ENCODE measurements at places on chromosomes 6 and 20. TPM values are rescaled to one million over a fixed set of nuclear protein-coding genes. Genes with fewer than 3 reads are reported as not detected.

- DNase-seq: no peak
These were observed 165.6 kb upstream of the LAMP5 start for GRCh38 chr20:9348747-9349146.

DNA sequence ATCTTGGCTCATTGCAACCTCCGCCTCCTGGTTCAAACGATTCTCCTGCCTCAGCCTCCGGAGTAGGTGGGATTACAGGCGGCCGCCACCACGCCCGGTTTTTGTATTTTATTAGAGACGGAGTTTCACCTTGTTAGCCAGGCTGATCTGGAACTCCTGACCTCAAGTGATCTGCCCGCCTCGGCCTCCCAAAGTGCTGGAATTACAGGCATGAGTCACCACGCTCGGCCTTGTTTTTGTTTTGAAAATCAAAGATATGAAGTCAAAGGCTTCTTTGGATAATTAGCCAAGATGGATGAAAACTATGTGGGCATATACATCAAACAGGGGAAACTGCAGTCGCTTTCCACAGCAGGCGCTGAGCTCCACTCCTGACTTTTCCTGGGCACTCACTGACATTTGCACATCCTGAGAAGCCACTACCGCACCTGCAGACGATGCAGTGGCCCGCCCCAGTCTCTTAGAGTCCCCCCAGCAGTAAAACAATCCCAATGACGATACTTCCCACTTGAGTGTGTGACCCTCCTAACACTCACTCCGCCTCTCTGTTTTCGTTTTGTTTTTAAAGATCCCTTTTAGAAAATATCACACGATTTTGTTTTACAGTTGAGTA lies 44.1 kb downstream of the GJA1 start:
- DNase-seq: no peak

GRCh38 chr6:19736066-19736465 lies 101.1 kb upstream of the ID4 start:
- DNase-seq: no peak

DNA sequence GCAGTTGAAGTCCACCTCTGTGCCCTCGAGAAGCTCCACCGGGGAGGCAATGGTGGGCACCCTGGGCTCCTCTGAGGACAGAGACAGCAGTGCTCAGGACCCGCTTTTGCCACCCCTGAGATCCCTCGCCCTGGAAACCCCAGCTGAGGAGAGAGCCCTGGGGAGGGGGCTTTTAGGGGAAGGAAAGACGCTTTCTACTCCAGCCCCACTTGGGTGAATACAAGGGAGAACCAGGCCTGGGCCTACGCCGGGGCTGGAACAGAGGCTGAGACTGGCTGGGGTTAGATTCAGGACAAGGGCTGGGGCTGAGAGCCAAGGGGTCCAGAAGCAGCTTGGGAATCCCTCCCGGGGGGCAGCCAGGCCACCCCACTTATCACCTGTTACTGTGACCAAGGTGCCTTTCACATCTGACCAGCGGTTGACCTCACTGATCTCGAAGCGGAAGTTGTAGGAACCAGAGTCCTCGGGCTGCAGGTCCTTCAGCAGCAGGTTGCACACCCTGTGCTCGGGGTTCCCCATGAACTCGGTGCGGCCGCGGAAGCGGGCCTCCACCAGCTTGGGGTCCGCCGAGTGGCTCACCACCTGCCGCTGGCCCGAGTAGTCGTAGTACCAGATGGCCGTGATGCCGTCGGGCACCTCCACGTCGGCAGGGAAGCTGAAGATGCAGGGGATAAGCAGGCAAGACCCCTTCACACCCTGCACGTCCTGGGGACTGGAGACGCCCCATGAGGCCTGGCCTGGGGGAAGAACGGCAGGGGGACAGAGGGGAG lies 6.2 kb downstream of the SIGLEC1 start:
- no peak for DNase-seq

- peak; percentile 21 for DNase-seq
These were observed 33.3 kb downstream of the GABRR2 start for GRCh38 chr6:89281779-89282246.

DNA sequence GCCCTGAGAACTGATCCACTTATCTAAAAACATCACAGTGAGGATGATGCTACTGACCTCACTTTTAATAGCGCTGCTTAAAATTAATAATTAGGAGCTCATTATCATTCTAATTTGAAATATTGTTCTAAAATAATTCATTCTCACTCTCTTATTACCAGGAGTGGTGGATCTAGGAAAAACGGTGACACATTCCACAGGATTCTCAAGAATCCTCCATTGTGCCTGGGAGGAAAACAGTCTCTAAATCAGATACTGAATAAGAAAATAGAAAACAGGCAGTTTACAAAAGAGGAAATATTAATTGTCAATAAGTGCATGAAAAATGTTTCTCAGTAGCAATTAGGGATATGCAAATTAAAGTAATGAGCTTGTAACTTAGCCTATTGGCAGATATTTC lies 187.4 kb downstream of the TENT5A start:
- DNase-seq: no peak

- peak; percentile 14 for DNase-seq
These were observed 387.1 kb upstream of the AGPAT4 start for GRCh38 chr6:161660666-161661571.

DNA sequence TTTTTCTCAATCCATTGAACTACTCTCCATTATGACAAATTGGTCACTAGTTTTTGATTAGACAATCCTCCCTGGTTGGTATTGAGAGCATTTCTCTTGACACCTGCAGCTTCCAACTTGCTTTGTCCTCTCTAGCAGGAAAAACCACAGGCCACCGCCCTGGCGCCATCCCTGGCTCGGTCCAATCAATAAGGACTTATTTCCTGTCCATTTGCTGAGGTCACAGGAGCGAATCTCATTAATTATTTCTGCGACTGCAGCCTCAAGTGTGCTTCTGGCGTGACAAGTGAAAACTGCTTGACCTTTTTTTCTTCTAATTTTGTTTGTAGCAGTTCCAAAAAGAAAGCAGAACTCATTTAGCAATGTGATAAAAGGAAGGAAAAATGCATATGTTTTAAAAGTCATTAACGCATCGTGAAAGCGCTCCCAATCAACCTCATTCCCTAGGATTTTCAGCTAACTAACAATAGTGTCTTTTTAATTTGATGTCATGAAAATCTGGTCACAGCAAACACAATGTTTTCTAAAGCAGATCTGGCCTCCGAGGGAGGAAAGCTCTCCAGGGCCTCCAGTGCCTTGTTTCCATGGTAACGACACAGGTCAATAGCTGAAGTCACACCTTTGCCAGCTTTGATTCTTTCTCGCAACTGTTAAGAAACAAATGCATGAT lies 39.0 kb upstream of the BEND3 start:
- DNase-seq: no peak

GRCh38 chr6:27547157-27548075 lies 74.5 kb upstream of the ZNF184 start:
- DNase-seq: peak; percentile 85

DNA sequence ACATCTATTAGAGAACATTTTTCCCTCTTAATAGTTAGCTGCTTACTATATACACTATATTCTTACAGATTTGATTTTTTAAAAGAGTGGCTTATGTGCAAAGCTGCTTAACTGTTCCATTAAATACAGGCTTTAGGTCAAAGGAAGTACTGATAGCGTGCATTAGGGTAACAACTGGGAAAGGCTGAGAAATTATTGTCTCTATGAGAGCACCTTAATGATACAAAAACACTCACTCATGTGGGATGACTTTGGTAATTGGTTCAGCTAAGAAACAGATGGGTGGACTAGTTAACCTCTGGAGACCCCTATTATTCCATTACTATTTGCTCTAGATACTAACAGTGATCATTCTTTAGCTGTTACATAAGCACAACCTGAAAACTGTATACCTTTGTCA lies 4.0 kb downstream of the DCDC2 start:
- no peak for DNase-seq

GRCh38 chr6:19477563-19477962 lies 359.6 kb upstream of the ID4 start:
- no peak for DNase-seq

DNA sequence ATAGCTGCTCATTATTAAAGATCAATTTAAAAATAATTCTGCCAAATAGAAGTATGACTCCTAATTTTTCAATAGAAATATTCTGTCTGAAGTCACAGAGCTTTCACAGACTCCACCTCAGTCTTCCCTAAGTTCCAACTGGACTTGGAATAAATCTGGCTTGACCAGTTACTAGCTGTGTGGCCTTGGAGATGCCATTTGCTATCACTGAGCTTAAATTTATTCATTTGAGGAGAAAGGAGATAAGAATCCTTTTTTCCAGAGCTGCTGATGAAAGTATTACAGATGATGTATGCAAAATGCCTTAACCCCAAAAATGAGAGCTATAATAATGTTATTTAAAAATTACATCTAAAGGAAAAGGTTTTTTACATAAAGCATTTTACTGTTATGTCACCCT lies 125.0 kb downstream of the GJA1 start:
- no peak for DNase-seq

DNA sequence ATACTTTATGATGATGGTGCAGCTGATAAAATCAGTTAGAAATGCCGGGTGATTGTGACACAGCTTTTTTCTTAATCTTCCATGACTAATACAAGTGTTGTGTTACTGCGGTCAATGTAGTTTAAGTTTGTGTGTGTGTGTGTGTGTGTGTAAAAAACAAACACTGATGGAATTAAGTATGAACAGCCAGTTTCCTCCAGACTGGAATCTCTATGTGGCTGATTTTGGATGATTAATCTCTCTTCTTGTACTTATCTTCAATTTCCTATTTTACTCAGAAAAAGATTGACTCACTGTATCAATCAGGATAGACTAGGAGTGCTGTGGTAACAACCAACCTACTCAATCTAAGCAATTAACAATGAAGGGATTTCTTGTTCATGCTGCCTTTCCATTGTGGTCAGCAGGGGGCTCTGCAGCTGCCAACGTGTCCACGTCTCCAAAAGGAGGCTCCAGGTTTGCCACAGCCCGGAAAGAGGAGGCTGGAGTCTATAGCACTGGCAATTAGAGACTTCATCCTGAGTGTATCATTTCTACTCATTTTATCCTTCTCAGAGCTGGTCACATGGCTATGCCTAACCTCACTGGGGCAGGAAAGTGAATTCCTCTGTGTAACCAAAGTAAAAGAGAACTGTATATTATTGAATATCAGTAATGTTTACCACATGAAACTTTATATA lies 107.7 kb downstream of the CD109 start:
- peak; percentile 70 for DNase-seq

DNA sequence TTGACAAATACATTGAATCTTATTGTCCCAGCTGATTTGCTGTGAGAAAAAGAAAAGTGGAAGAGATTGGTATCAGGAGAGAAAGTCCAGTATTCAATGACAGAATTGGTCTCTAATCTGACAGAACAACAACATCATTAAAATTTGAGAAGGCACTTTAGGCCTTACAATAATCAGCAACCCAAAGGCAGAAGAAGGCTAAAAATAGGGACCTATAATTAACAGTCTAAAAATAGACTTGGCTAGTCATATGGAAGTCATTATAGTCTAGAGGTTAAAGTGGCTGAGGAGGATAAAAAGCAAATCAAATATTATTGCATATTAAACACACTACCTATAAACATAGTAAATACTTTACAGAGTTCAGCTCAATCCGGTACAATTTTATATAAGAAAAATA lies 393.6 kb upstream of the JAG1 start:
- DNase-seq: no peak

DNA sequence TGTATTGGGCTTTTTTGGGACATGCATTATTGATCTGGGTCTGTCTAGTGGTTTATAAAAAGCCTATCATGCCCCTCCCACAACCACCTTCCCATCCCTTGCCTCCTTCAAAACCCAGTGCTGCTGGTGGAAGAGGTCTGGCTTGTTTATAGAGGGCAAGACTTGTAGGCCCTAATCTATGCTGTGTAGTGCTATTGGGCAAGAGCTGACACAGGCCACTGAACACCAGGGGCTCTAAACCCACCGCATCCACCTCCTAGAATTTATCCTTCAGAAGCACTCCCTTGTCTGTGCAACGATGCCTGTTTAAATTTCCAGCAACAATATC lies 30.9 kb downstream of the SULF2 start:
- no peak for DNase-seq

- no peak for DNase-seq
These were observed 60.4 kb downstream of the COL19A1 start for GRCh38 chr6:69926745-69927144.

DNA sequence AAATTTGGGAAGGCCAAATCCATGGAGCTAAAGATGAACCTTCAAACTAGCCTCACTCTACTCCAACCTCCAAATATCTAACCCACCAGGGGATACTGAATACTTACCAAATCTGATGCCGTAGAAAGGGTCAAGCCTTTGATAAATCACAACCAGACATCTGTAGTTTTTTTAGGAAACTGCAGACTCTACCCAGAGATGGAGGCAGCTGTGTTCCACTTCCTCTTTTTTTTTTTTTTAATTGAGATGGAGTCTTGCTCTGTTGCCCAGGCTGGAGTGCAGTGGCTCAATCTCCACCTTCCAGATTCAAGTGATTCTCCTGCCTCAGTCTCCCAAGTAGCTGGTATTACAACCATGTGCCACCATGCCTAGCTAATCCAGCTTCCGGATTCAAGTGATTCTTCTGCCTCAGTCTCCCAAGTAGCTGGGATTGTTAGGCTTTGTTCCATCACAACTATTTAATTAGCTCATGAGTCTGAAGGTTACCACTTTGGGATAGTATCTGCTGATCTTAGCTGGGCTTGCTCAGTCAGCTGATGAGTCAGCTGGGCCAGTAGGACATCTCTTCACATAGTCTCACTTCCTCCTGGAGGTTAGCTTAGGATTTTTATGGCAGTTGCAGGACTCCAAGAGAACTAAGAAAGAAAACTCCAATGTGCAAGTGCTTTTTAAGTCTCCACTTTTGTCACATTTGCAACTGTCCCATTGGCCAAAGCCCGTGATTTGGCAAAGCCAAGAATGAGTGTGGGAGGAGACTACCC lies 13.3 kb downstream of the FRK start:
- DNase-seq: no peak

- DNase-seq: peak; percentile 47
These were observed 7.9 kb upstream of the SIRPA start for GRCh38 chr20:1887321-1887720.

- peak; percentile 38 for DNase-seq
These were observed 23.0 kb upstream of the NAA20 start for GRCh38 chr20:19993958-19994669.

- DNase-seq: no peak
These were observed 169.1 kb downstream of the IBTK start for GRCh38 chr6:82078286-82078908.

GRCh38 chr6:169568314-169569087 lies 133.3 kb downstream of the WDR27 start:
- DNase-seq: no peak

GRCh38 chr6:166297606-166298005 lies 10.6 kb downstream of the PRR18 start:
- DNase-seq: no peak

GRCh38 chr20:64261138-64261537 lies 5.6 kb downstream of the PCMTD2 start:
- no peak for DNase-seq

- peak; percentile 69 for DNase-seq
These were observed 83.1 kb downstream of the KCNB1 start for GRCh38 chr20:49399329-49399728.

The SRXN1 gene
- total RNA-seq: 57.8 TPM

The DNAH8 gene
- not detected for total RNA-seq

The HSP90AB1 gene
- total RNA-seq: 5,432 TPM

The PACRG gene
- not detected for total RNA-seq

The SCRT2 gene
- total RNA-seq: not detected

The SLC35B2 gene
- 631 TPM for total RNA-seq

The ZBTB12 gene
- 0.67 TPM for total RNA-seq

The SYTL3 gene
- 7.7 TPM for total RNA-seq

The CCN6 gene
- total RNA-seq: not detected

The LY6G5C gene
- total RNA-seq: not detected

The NKX2-4 gene
- total RNA-seq: not detected

The CLPSL2 gene
- total RNA-seq: not detected

The TPD52L1 gene
- 48.5 TPM for total RNA-seq

The HACE1 gene
- total RNA-seq: 9.0 TPM

The GTSF1L gene
- total RNA-seq: not detected

The CST4 gene
- not detected for total RNA-seq
